Stimulated activated CD8-positive, alpha-beta memory T cell treated with anti-CD3 and anti-CD28 coated beads, Interleukin-4, amount 100 ng/mL, for 48 hours (primary cell): ENCODE measurements at places on chromosomes 12 and 14.

DNA sequence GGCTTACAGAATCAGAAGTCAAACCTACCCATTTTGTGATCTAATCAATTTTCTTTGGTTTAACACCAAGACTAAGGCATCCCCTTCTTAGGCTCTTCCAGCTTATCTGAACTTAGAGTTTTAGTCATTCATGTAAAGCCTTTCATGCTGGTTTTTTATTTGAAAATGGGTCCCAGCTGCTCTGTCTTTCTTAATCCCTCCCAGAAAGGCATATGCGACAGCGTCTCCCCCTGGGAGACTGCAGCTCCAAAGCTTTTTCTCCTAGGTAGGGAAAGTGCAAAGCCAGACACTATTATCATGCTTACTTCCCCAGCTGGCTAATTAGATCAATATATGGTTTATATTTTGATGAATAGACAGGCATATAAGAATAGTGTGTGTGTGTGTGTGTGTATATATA, 96.6 kb upstream of the E2F7 start:
- no peak for DNase-seq

GRCh38 chr14:54695196-54695595, 128.3 kb downstream of the SAMD4A start:
- DNase-seq: no peak

GRCh38 chr12:96218989-96219678, 25.0 kb downstream of the ELK3 start:
- DNase-seq: peak; percentile 6

DNA sequence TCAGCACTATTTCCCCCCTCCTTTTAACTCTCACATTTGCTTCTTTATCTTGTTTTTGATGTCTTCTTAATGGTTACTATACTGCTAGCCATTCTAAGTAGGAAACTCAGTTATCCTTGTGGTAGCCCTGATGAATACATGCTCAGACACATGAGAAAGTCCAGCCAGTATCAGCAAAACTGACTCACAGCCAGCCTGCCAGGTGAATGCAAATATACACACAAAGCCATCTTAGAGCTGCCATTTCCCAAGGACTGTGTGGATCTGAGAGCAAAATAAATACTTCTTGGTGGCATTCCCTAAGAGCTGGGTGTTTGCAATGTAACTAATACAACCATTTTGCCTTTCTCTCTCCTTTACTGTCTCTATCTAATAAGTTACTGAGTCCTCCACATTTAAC, 455.2 kb downstream of the CCER1 start:
- DNase-seq: no peak
